T-cell (primary cell): ENCODE measurements at places on chromosomes 6 and 20. TPM values are rescaled to one million over a fixed set of nuclear protein-coding genes. Genes with fewer than 3 reads are reported as not detected.

The MRAP2 gene
- not detected for total RNA-seq

The CDSN gene
- total RNA-seq = not detected

The PRR18 gene
- not detected for total RNA-seq

The IMPG1 gene
- total RNA-seq = not detected

The SYNDIG1 gene
- total RNA-seq = not detected

The HLA-DOB gene
- total RNA-seq = 3.4 TPM

The LRFN2 gene
- 1.5 TPM for total RNA-seq

The HRH3 gene
- total RNA-seq = not detected

The SRMS gene
- not detected for total RNA-seq

The HCRTR2 gene
- total RNA-seq = not detected

The GPLD1 gene
- 0.92 TPM for total RNA-seq

The ANKRD60 gene
- total RNA-seq = not detected

The WFDC11 gene
- not detected for total RNA-seq

The LRRC73 gene
- total RNA-seq = not detected

The C6orf15 gene
- total RNA-seq = not detected

The SLC13A3 gene
- total RNA-seq = 0.36 TPM

The DEF6 gene
- total RNA-seq = 298 TPM

The KIFC1 gene
- total RNA-seq = 2.0 TPM

The SOX18 gene
- not detected for total RNA-seq

The TINAG gene
- total RNA-seq = not detected

The GHRH gene
- not detected for total RNA-seq

The MAP1LC3A gene
- total RNA-seq = 2.3 TPM

The PNISR gene
- total RNA-seq = 351 TPM

The OR2B2 gene
- total RNA-seq = not detected

The TAGAP gene
- total RNA-seq = 110 TPM

The FERMT1 gene
- total RNA-seq = not detected
